ENCODE measurements at places on chromosomes 6 and 20.
A peak's percentile ranks its signal among the peaks of the same experiment; 100 is the strongest.

- no peak for DNase-seq
Measured at GRCh38 chr6:81820980-81821379, 68.5 kb upstream of the TENT5A start.

GRCh38 chr6:1619673-1620503, 10.2 kb downstream of the FOXC1 start:
- DNase-seq, result peak; percentile 62

- no peak for DNase-seq
Measured at GRCh38 chr20:57834306-57835073, 124.7 kb upstream of the PMEPA1 start.

DNA sequence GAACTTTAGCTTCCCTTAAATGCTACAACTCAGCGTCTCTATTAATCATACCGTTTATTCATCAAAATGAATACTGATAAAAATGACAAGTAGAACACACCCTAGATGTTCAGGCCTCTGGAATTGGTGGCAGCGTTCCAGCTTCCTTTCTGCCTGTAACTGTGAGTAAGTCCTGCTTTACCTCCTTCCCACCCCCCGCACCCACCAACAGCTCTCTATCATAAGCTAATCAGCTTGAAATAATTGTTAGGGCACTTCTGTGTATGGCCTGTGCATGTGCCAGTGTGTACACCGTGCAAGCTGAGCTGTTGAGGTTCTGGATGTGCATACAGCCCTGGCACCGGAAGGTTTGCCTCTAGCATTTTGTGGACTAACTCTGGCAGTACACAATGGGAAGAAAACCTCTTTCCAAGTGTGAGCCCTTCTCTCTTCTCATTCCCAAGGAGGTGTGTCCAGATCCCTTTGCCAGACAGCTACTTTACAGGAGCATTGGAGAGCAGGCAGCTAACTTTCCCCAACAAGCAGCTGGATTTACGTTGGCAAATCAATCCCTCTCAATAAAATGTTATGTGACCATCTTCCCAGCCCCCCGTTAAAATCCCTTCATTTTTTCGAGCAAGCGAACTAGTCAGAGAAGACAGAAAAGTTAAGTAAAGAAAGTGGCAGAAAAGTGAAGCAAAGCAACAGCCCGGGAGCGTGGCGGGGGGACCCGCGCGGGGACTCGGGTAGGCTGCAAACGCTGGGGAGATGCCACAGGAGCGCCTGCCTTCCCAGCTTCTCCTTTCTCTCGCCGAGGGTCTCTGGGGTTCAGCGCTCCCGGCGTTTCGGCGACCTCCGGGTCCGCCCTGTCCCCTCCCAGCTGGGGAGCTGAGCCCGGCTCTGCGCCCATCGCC, 803 bp upstream of the ADGRG6 start:
- DNase-seq, result peak; percentile 46

GRCh38 chr20:38338849-38339520, 7.3 kb upstream of the LBP start:
- no peak for DNase-seq

DNA sequence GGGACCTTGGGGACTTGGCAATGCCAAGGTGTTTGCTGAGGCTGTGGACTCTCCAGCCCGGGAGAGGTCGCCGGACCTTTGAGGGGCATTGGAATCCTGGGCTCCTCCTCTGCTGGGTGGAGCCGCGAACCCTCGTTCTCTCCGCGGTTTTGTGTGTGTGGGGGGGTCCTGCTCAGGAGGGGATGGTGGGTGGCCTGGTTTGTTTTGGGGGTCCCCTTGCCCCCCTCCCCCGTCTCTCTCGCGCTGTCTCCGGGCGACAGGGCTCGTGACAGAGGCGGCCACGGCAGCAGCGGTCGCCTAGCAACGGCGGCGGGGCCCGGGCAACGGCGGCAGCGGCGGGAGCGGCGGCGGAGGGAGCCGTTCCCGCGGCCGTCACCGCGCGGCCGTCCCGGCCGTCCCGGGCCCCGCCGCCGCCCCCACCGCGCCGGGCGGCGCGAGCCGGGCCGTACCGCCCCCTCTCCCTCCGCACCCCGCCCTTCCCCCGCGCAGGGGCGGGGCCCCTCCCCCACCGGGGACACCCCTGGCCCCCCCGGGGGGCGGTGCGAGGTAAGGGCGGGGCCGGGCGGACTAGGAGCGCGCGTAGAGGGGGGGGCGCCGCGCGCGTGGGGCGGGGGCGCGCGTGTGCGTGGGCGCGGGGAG, 7.8 kb downstream of the SYNGAP1 start:
- peak; percentile 68 for DNase-seq

DNA sequence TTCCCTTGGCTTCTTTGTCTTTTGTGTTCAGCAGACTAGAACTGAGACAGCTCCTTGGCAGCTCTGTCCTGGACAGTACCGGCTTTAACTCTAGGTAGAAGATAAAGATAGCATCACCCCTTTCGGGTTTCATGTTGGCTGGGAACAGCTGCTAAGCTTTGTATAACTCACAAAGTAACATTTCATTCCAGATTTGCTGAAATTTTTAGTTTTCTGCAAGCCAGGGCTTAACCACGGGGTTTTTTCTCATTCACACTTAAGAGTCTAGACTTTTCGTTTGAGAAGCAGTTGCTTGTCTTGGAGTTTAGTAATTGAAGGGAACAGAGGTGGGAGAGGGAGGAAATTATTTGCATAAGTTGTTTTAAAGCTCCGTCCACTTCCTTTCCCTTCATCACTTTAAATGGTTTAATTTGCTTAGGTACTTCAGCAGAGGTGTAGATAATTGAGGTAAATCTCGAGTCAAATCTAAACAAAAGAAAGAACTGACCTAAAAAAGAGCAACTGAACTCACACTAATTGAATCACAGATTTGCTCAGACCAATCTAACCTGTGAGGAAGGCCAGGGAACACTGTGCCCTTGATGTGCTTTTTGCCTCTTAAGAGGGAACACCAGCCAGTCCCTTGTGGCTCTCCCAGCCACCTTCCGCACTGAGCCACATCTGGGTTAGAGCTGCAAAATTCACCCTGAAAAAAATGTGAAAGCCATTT, 48.3 kb downstream of the RREB1 start:
- no peak for DNase-seq

DNA sequence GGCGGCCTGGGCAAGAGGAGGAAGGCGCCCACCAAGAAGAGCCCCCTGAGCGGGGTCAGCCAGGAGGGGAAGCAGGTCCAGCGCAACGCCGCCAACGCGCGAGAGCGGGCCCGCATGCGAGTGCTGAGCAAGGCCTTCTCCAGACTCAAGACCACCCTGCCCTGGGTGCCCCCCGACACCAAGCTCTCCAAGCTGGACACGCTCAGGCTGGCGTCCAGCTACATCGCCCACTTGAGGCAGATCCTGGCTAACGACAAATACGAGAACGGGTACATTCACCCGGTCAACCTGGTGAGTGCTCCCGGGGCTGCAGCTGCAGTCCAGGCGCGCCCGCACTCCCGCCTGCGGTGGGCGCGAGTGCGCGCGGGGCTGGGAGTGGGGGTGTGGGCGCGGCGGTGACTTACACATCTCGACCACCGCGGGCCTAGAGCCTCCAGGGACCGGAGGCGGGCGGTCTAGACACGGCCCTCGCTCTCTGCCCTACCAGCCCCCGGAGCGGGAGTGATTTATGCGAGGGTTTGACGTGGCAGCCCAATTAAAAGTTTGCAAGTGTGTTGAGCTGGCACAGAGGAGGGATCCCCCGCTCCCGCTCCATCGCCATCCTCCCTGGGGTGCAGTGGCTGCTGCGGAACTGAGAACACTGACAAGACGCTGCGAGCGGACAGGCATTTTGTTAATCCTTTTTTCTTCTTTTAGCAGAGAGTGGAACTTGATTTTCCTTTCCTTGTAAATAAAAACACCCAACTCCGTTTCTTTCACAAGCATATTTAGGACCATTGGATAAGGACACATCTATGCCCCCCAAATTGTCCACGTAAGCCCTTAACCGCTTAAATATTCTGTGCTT, 867 bp downstream of the TCF21 start:
- DNase-seq, result no peak

- peak; percentile 70 for DNase-seq
Measured at GRCh38 chr20:56359212-56360132, 698 bp downstream of the FAM210B start.

DNA sequence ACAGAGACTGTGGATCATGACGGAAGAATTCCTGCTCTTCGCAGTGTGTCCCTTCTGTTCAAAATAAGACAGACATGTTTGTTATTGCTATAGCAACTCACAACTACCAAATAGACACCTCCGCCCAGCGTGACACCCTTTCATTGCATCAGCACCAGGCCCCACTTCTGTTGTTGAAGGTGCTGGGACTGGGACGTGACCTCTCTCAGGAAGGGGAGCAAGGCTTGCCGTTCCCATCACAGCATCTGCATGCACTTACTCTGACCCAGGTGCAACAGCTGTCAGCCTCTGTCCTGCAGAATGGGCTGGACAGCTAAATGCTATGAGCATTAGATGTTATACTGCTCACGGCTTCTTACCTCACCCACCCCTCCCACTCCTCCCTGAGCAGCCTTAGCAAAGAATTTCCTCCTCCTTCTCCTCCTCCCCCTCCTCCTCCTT, 94.1 kb downstream of the DACT2 start:
- DNase-seq, result no peak

DNA sequence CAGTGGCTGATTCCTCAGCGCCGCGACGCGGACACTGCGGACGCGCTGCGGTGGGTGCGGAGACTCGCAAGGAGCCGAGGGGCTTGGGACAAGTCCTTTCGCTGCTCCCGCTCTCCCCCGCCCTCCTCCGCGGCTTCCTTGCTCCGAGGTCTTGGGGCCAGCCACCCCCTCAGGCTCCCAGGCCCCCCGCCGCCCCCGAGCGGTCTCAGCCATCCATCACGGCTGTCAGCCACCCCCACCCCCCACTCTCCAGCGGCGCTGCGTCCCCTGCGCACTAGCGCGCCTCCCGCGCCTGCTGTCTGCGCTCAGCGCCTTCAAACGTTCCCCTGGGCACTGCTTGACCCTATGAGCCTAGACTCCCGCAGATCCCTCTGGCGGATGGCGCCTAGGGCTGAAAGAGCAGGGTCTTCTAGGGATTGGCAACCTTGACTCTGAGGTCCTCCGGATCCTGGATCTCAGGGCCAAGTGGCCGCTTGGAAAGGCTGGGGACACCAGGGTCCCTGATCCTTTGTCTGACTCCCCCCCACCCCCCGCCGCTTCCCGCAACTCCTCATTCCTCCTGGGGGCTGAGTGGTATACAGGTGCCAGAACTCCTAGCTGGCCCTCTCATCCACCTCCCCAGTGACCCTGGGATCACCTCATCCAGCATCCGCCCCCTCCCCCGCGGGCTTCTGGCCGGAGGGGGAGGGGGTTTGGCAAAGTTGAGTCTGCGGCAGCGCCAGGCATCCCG, 1.4 kb downstream of the SLC12A5 start:
- no peak for DNase-seq

DNA sequence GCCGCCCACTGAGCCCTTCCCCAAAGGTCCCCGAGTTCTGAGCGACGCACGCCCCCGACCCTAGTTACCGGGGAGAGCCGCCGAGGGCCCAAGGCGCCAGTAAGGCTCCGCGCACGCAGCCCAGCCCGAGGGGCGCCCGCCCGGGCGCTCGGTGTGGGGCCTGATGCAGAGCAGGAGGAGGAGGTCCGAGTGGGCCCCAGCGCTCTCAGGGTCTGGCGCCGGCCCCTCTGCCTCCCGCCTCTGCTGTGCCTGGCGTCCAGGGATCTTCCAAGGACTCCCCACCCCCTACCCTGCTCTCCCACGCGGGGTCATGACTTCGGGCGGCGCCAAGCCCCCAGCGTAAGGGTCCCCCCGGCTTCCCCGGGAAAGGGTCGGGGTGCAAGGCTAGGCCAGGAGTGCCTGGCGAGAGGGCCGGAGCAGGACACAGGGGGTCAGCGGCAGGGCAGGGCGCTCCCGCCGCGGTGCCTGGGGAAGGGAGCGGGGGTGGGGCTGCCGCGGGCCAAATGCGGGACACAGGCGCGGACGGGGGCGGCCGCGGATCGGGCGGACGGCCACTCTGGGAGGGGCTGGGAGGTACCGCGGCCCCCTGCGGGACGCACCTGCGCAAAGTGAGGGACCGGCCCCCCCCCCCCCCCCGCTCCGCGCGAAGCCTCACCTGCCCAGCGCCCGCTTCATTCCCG, 637 bp downstream of the ABHD12 start:
- DNase-seq, result peak; percentile 40

DNA sequence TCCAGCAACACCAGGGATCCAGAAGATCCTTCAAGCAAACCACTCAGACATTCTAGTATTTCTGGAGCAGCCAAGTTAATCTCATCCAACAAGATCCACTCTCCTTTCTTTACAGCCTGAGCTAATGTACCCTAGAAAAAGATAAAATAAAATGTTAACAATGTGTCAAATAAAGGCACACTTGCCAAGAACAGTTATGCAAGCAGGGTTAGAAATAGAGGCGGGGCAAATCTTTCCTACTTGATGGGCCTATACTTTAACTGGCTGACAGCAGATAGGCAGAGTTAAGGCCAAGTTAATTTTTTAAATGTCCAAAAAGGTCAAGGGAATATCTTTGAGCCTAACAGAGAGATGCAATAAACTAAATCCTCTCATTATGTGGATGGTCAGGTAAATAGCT, 60.8 kb downstream of the MDN1 start:
- no peak for DNase-seq

GRCh38 chr20:37733416-37733815, 39.6 kb downstream of the CTNNBL1 start:
- no peak for DNase-seq

- DNase-seq, result no peak
Measured at GRCh38 chr6:107656883-107657282, 167.0 kb downstream of the SOBP start.

- peak; percentile 43 for DNase-seq
Measured at GRCh38 chr6:161225681-161226008, 48.2 kb downstream of the AGPAT4 start.

GRCh38 chr6:46486181-46486580, 5.1 kb downstream of the RCAN2 start:
- DNase-seq, result no peak

DNA sequence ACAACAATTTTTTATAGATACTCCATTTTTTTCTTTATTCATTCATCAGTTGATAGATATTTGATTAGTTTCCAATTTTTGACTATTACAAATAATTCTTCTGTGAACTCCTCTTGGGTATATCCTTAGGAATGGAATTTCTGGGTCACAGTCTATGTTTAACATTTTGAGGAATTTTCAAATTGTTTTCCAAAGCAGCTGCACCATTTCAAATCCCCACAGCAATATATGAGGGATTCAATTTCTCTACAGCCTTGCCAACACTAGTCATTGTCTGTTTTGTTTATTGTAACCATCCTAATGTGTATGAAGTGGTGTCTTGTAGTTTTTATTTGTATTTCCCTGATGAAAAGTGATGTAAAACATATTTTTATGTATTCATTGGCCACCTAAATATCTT, 320.3 kb upstream of the DEFB112 start:
- DNase-seq, result no peak

GRCh38 chr20:59737073-59737666, 132.8 kb downstream of the PHACTR3 start:
- no peak for DNase-seq

DNA sequence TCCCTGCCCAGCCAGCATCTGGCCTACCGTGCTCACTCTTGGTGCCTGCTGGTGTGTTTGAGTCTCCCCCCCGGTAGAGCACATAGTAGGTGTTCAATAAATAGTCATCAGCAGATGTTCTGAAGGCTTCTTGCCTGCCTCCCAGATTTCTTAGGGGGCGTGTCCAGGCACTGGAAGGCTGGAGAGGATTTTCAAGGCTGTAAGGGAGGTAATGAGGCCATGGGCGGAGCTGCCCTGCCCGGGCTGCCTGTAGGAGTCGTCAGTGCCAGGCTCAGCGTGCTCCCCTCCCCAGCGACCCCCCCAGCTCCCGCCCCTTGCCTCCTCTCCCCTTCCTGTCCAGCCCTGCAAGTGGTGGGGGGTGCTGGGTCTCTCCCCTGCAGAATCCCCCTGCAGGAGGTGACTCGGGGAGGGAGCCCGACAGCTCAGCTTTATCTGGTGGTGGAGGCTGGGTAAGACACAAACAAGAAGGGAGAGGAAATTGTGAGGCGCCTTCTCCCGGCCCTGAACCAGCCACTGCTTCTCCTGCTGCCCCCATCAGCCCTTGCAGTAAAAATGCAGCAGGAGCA, 55.9 kb downstream of the BCAS4 start:
- peak; percentile 44 for DNase-seq
